ENCODE measurements at places on chromosomes 2 and 18.

GRCh38 chr2:210195101-210195852 is 24.1 kb upstream of the KANSL1L start:
- no peak for DNase-seq

- no peak for DNase-seq
Observed at GRCh38 chr2:174227748-174228147, 20.6 kb downstream of the OLA1 start.

- DNase-seq: no peak
Observed at GRCh38 chr2:98932778-98933343, 3.2 kb downstream of the CRACDL start.

GRCh38 chr2:234025891-234026401 is 24.6 kb upstream of the SPP2 start:
- DNase-seq: no peak

DNA sequence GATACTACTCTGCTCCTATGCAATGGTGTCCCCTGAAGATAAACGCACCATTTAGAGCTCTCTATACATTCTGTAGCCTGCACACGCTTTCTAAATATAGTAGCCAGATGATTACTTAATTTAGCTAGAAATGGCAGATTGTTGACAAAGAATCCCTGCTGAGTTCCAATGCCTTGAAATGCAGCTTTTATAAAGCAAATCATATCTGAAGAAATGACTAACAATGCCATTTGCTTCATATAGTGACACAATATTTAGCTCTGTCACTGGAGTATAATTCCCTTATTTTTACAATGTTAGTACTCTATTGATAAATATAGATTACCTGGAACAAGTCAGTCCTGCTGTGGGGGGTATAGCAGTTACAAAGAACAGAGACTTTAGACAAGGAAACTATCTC is 166.2 kb downstream of the CDCA7 start:
- no peak for DNase-seq

DNA sequence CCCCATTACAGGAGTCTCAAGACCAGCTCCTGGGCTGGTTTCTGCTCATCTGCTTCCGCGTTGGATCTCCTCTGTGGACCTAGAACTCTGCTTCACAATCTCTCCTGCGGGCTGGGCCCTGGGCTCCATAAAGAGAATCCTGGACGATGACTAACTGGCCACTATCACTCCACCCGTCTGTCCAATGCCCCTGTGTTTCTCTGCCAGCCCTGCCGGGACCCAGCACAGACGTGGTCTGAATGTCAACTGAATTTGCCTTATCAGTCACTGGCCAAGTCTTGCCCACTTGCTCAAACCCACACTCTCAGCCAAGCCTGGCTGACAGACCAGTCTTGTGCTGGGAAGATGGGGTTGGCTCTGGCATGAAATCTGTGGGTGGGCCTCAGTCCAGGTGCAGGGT is 17.4 kb downstream of the KIF3C start:
- no peak for DNase-seq

- DNase-seq: no peak
Observed at GRCh38 chr2:3078684-3079083, 298.9 kb downstream of the EIPR1 start.

DNA sequence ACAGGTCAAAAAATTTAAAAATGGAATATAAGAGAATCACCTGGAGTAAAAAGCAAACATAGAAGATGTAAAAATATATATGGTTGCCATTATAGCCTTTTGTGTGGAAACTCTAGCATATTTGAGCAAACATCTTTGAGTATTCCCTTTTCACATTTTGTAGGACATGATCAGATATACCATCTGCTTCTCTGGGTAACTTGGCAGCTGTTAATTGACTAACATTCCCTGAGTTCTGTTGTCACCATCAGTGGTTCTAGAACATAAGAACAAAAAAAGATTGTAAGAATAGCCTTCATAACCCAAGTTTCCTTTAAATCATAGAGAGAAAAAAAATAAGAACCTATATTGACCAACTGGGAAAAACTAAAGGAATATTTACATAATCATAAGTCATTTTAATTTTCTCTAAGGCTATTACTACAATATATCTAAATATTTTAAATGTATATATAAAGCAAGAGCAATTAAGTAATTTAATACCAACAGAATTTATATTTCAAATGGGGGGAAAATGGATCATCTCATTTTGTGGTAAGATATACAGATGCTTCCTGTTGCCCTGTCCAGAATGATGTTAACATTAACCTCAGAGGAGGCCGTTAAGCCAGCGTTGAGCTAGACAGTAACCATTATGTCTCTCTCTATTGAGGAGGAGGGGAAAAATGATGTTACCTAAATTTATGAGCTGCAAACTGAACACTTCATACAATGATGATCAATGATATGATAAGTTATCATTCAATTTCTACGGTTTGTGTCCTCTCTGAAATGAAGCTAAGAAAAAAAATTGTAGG is 9.8 kb upstream of the INO80D start:
- DNase-seq: no peak

GRCh38 chr2:64442801-64443429 is 11.0 kb upstream of the LGALSL start:
- DNase-seq: no peak

- peak; percentile 70 for DNase-seq
Observed at GRCh38 chr2:98508709-98509066, 64.0 kb downstream of the INPP4A start.
